ENCODE measurements at places on chromosomes 1 and 21.

GRCh38 chr1:188302746-188303145, 1474.0 kb downstream of the PLA2G4A start:
- DNase-seq: no peak

GRCh38 chr1:85681087-85681486, 27.1 kb downstream of the ZNHIT6 start:
- DNase-seq: no peak

GRCh38 chr1:63352736-63353135, 14.7 kb upstream of the ALG6 start:
- no peak for DNase-seq

- DNase-seq: no peak
Measured at GRCh38 chr1:21000245-21000594, 176.5 kb downstream of the EIF4G3 start.
